ENCODE measurements at places on chromosomes 1 and 21. TPM values are rescaled to one million over a fixed set of nuclear protein-coding genes. Genes with fewer than 3 reads are reported as not detected.
A peak's percentile ranks its signal among the peaks of the same experiment; 100 is the strongest.

GRCh38 chr1:207474210-207474609 lies 20.1 kb downstream of the CR2 start:
- no peak for DNase-seq

- DNase-seq = no peak
Measured at GRCh38 chr1:232570007-232570406, 59.9 kb downstream of the SIPA1L2 start.

- DNase-seq = no peak
Measured at GRCh38 chr1:226598455-226598849, 49.9 kb downstream of the STUM start.

- peak; percentile 37 for DNase-seq
Measured at GRCh38 chr1:8015036-8015808, 10.9 kb downstream of the ERRFI1 start.

Gene ARMH1
- polyA plus RNA-seq = 20.0 TPM

Gene PAPPA2
- polyA plus RNA-seq = not detected

Gene SHISAL2A
- 19.6 TPM for polyA plus RNA-seq

Gene GIPC2
- polyA plus RNA-seq = not detected

Data from naive B cell (primary cell).